ENCODE measurements at places on chromosomes 5 and 9. TPM values are rescaled to one million over a fixed set of nuclear protein-coding genes. Genes with fewer than 3 reads are reported as not detected.

DNA sequence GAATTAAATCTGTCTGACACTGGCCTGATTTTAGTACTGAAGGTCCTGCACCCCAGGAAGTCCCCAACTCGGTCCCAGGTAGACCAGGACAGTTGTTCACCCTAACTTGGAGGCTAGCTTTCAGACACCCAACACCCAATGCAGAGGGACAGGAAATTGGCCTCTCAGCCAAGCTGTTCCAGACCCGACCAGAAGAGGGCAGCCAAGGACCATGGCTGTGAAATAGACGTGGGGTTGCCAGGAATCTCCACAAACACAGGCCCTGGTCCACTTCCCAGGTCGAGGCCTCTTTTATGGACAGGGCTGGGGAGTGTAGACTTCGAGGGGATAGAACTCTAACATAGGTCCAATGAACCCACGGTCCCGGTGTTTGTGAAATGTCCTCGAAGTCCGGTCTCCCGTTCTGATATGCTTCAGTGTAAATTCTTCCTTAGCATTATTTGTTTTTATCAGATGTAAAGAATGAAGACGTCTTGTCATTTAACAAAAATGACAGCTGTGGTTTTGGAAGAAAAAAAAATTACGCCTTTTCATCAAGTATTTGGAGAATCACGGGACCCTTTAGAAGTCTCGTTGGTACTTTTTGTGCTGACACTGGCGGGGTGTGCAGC lies 260.3 kb upstream of the ADAMTS16 start:
- peak; percentile 90 for DNase-seq

DNA sequence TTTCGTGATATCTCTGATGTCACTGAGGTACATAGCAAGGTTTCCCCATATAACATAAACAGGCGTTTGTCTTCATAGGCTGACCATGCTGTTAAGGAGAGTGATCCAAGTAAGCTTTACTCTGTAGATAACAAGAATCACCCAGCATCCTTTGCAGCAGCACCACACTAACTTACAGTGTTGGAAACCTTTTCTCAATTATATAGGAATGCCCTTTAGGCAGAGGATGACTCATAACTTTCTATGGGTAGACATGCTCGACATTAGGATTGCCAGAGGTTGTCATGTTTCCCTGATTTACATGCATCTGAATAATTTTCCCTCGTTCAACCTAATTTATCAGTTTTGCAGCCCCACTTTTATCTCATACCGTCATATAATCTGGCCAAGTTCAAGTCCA lies 870.0 kb upstream of the CDH9 start:
- DNase-seq, result no peak

DNA sequence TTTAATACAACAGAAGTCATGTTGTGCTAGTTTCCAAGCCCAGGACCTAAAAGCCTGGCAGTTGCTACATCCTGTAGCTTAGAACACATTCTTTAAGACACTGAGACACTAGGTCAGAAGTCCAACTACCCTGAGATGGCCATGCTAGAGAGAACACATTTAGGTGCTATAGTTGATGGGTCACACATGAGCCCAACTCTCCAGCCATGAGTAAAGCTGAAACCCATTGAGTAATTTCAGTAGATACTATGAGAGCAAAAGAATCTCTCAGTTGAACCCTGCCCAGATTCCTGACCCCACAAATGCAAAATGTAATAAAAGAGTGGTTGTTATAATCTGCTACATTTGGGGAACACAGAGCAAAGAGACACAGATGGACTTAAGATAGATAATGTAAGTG lies 164.4 kb downstream of the SEMA5A start:
- DNase-seq, result no peak

DNA sequence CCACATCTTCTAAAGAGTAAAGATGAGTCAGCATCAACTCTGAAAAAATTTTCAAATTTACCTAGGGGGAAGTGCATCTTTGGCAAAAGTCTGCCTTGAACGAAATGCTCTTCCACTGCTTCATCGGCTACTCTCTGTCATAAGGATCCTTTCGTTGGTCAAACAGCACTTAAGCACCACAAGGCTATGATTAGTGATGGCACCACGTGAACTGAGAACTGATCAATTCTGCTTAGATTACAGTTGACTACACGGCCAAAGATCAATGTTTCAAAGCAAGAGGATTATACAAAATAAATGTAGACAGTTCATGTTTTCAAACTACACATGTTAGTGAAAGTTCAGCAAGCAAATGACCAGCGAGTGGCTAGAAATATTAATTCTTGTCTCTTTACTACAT lies 9.4 kb downstream of the JAKMIP2 start:
- DNase-seq, result no peak

- DNase-seq, result no peak
Measured at GRCh38 chr5:154370119-154370518, 75.7 kb upstream of the SAP30L start.

GRCh38 chr5:166823360-166823759 lies 1468.1 kb upstream of the WWC1 start:
- no peak for DNase-seq

DNA sequence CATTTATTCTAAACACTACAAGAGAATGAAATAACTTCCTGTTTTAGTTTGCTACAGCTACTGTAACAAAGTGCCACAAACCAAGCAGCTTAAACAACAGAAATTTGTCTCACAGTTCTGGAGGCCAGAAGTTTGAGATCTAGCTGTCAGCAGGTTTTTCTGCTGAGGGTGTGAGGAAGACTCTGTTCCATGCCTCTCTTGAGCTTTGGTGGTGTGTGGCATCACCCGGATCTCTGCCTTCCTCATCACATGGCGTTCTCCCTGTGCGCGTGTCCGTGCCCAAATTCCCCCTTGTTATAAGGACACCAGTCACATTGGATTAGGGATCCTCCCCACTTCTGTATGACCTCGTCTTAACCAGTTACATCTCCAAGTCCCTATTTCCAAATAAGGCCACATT lies 97.7 kb downstream of the CFAP95 start:
- DNase-seq, result no peak

- no peak for DNase-seq
Measured at GRCh38 chr9:124258607-124259157, 933 bp downstream of the NEK6 start.

DNA sequence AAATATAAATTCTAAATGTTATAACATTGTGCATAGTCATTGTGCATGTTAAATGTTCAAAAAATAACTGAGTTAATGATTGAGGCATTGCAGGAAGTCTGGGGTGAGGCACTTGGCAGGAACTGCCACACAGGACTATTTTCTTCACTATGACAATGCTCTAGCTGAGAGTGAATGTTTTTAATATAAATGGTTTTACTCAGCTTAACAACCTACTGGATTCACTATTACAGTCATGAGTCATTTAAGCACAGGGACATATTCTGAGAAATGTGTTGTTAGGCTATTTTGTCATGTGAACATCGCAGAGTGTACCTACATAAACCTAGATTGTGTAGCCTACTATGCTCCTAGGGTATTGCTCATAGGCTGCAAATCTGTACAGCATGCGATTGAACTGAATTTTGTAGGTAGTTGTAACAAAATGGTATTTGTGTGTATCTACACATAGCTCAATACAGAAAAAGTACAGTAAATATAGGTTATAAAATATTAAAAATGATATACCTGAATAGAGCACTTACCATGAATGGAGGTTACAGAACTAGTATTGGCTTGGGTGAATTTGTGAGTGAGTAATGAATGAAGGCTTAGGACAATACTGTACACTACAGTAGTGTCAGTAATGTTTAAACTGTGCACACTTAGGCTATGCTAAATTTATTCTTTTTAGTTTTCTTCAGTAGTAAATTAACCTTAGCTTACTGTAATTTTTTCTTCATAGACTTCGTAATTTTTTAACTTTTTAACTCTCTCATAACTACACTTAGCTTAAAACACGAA lies 346.1 kb upstream of the PTGER4 start:
- DNase-seq, result no peak

PCDHGA9 gene
- total RNA-seq, result 6.3 TPM

PCDHGA7 gene
- total RNA-seq, result 4.2 TPM

BNC2 gene
- 232 TPM for total RNA-seq

ABLIM3 gene
- 6.2 TPM for total RNA-seq

RANBP17 gene
- total RNA-seq, result 15.6 TPM

All from ovary (tissue), 10 donors.